Left ventricle myocardium inferior (tissue), 1 donor: ENCODE measurements at places on chromosomes 7 and 10. TPM values are rescaled to one million over a fixed set of nuclear protein-coding genes. Genes with fewer than 3 reads are reported as not detected.
A peak's percentile ranks its signal among the peaks of the same experiment; 100 is the strongest.

The UCN3 gene
- not detected for total RNA-seq

The EXOC6 gene
- 17.2 TPM for total RNA-seq

- H3K27me3 ChIP-seq, result no peaks in the 10 kb centered on the region
- no peak overlapping the region for H3K27ac ChIP-seq
- DNase-seq, result no peak
- H3K36me3 ChIP-seq, result no peaks in the 10 kb centered on the region
- H3K4me3 ChIP-seq, result no peak overlapping the region
These were observed 195.3 kb downstream of the PHTF2 start for GRCh38 chr7:77993838-77994237.

- H3K27ac ChIP-seq, result peak overlapping the region; percentile 72
- no peaks in the 10 kb centered on the region for H3K27me3 ChIP-seq
- peak; percentile 70 for DNase-seq
- H3K36me3 ChIP-seq, result no peaks in the 10 kb centered on the region
These were observed 257.0 kb upstream of the ZNF32 start for GRCh38 chr10:43905512-43906236.

DNA sequence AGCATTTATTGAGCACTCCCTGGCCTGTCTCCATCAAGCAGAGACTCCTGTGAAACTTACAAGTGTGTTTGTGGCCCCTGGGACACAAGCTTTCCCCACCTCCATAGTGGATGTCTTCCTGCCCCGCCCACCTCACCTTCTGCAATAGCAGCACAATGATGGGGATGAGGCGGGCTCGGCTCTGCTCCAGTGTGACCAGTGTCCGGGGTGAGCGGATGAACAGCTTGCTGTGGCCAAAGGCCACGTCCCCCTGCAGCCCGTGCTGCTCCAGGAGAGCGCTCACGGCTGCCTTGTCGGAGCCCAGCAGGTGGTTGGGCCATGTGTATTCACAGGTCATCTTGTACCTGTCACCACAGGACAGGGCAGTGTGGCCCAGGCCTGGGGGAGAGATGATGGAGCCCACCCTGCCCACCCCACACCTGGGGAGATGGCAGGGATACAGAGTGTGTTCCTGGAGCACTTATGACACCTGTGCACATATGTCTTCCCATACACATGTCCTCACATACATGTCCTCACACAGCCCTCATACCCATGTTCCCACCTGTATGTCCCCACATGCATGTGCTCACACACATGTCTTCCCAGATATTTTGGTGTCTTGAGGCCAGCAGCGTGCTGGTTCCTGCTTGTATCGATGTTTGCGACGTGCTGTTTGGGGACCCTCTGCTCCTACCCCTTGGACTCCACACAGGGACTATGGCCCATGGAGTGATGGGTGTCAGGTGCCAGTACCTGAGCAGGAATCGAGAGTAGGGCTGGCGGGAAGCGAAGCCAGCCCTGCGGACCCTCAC is 12.7 kb downstream of the MYO1G start:
- H3K4me3 ChIP-seq, result no peak overlapping the region
- H3K36me3 ChIP-seq, result no peaks in the 10 kb centered on the region
- DNase-seq, result no peak
- H3K4me1 ChIP-seq, result peaks cover 12% of the 10 kb centered on the region

DNA sequence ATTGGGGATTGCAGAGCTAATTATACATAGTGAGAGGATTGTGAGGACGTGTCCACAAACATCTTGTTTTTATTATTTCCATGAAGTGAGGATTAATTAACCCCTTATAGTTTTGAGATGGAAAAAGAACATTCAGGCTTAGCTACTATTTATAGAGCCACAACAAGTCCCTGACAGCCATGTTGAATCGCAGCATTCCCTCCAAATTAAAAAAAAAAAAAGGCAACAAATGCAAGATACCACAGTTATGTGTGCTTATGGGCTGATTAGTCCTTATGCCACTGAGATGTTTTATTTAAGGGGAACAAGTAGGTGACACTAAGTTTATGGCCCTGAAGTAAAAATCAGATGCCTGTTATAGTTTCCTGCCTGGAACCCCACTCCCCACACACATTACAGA is 350.3 kb downstream of the GPAM start:
- no peaks in the 10 kb centered on the region for H3K36me3 ChIP-seq
- H3K4me1 ChIP-seq, result no peaks in the 10 kb centered on the region
- DNase-seq, result no peak

- H3K36me3 ChIP-seq, result no peaks in the 10 kb centered on the region
- no peak for DNase-seq
These were observed 244.5 kb downstream of the ITGB1 start for GRCh38 chr10:32713560-32713959.

- H3K27ac ChIP-seq, result no peak overlapping the region
- peaks cover 55% of the 10 kb centered on the region for H3K27me3 ChIP-seq
- H3K36me3 ChIP-seq, result no peaks in the 10 kb centered on the region
- DNase-seq, result no peak
- H3K4me1 ChIP-seq, result peaks cover 18% of the 10 kb centered on the region
- H3K4me3 ChIP-seq, result no peak overlapping the region
These were observed 87.3 kb upstream of the INSIG1 start for GRCh38 chr7:155210356-155210755.

- no peaks in the 10 kb centered on the region for H3K36me3 ChIP-seq
- H3K4me1 ChIP-seq, result peaks cover under 1% of the 10 kb centered on the region
- no peaks in the 10 kb centered on the region for H3K27me3 ChIP-seq
- no peak overlapping the region for H3K27ac ChIP-seq
- no peak overlapping the region for H3K4me3 ChIP-seq
These were observed 132.6 kb downstream of the USP6NL start for GRCh38 chr10:11478807-11479206.

The GDF2 gene
- not detected for total RNA-seq

DNA sequence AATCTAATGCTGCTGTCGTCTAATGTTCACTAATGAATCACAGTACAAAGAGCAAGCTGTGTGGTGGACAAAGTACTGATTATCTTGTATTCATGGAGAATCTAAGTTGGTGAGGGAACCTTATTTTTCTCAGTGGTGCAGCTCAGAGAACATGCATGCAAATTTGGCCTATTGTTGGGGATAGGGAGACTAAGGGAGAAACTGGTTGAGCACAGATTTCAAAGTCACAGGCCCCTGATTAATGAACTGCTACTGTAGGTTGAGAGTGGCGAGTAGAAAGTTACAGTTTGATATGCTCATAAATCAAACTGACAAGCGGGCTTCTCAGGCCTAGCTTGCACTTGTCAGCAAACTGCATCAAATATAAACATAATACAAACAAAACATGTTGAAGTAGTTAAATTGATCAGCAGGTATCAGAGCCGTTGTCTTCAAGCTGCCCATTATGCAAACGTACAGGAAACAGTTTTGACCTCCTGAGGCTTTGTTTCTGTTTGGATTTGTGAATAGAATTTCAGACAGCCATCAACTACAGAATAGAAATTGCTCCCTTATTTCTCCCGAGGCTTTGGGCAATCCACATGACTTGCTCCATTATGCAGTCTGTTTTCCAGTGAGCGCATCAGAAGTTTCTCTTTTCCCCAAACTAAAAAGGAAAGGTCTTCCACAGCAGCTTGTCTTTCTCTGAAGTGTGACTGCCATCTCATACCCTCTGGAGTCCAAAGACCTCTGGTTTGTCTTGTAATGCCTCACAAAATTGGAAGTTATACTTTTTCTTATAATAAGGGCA is 215.8 kb downstream of the FOXP2 start:
- no peaks in the 10 kb centered on the region for H3K4me1 ChIP-seq
- no peak for DNase-seq
- H3K36me3 ChIP-seq, result no peaks in the 10 kb centered on the region
- no peak overlapping the region for H3K27ac ChIP-seq
- no peak overlapping the region for H3K4me3 ChIP-seq
- H3K27me3 ChIP-seq, result no peaks in the 10 kb centered on the region

The DCLRE1A gene
- 5.1 TPM for total RNA-seq

The NKX6-2 gene
- total RNA-seq, result not detected

The SEC31B gene
- 8.8 TPM for total RNA-seq

The SFRP4 gene
- total RNA-seq, result 2.1 TPM

The HDAC9 gene
- total RNA-seq, result 39.6 TPM

DNA sequence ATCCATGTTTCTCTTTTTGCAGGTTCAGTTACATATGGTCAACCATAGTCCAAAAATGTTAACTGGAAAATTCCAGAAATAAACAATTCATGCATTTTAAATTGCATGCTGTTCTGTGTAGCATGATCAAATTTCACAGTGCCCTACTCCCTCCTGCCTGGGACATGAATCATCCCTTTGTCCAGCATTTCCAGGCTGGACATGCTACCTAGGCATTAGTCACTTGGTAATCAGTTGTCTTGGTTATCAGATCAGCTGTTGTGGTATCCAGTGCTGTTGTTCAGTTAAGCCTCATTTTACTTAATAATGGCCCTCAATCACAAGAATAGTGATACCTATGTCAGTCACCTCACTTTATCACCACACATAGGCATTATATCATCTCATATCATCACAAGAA is 7.3 kb upstream of the PNLIP start:
- no peak for DNase-seq
- H3K27ac ChIP-seq, result no peak overlapping the region

DNA sequence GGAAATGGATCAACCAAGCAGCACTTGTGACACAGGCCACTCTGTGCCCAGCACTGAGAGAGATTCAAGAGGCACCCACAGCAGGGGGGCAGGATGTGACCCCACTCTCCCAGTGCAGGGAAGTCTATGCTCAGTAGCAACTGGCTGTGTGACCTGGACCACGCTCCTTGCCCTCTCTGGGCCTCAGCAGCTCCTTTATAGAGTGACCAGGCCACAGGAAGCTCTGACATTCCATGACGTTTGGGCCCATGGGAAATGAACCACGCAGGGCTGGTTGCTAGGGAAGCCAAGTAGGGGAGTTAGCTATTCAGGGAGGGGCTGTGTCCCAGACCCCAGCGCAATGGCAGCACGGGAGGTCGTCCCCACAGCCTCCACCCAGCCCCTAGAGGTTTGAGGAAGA is 232.6 kb downstream of the USP6NL start:
- DNase-seq, result peak; percentile 32
- no peak overlapping the region for H3K4me3 ChIP-seq
- H3K27ac ChIP-seq, result no peak overlapping the region
- H3K27me3 ChIP-seq, result peaks cover 14% of the 10 kb centered on the region
- H3K36me3 ChIP-seq, result no peaks in the 10 kb centered on the region

The CHAT gene
- total RNA-seq, result not detected

DNA sequence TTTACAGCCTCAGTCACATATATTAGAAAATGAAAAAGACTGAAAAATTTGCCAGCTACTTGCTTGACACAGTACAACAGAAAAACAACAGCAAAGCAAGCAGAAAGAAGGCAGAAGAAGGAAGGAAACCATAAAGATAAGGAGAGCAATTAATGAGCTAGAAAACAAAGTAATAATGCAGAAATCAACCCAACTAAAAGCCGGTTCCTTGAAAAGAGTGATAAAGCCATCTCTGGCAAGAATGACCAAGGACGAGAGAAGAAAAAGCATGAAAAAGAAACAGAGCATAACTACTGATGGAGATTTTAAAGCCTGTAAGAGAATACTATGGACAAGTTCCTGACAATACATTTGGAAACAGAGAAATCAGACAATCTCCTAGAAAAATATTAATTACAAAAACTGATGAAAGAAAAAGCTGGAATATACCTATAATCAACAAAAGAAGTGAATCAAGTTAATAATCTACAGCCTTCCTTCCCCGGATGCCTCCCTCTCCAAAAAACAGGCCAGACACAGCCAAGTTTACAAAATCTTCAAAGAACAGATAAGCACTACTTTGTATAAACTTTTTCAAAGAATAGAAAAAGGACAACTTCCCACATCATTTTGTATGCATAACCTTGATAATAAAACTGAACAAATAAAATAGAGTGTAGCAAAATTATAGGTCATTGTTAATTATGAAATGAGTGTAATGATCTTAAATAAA is 204.0 kb downstream of the BAMBI start:
- no peak overlapping the region for H3K27ac ChIP-seq
- peaks cover 20% of the 10 kb centered on the region for H3K4me1 ChIP-seq
- no peak for DNase-seq
- no peaks in the 10 kb centered on the region for H3K27me3 ChIP-seq
- no peak overlapping the region for H3K4me3 ChIP-seq

- no peaks in the 10 kb centered on the region for H3K4me1 ChIP-seq
- no peak overlapping the region for H3K4me3 ChIP-seq
- no peak for DNase-seq
- H3K27me3 ChIP-seq, result peaks cover 2% of the 10 kb centered on the region
These were observed 71.4 kb downstream of the SEC61G start for GRCh38 chr7:54687462-54688212.

The FAM25A gene
- not detected for total RNA-seq

DNA sequence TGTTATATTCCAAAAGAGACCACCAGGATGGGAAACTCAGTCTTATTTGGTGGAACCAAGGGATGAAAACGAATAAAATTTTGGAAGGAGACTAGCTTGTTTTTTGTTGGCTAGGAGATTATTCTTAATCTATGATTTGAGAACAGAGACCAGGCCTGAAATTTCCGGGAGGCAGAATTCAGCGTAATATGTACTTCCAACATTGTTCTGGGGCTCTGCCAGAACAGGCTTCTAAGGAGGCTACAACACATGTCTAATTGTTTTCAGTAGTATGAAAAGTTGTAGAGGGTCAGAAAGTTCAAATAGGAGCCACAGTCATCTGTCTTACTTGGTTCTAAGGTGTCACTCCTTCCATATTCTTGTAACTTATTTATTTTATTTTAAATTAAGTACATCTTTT is 1.7 kb downstream of the DDX21 start:
- H3K27me3 ChIP-seq, result no peaks in the 10 kb centered on the region
- peaks cover 33% of the 10 kb centered on the region for H3K4me1 ChIP-seq
- H3K4me3 ChIP-seq, result peak overlapping the region; percentile 95

GRCh38 chr10:122019414-122019975 is 30.5 kb downstream of the TACC2 start:
- peak overlapping the region; percentile 48 for H3K4me3 ChIP-seq
- H3K27me3 ChIP-seq, result no peaks in the 10 kb centered on the region
- DNase-seq, result no peak

The ACTR1A gene
- 103 TPM for total RNA-seq

DNA sequence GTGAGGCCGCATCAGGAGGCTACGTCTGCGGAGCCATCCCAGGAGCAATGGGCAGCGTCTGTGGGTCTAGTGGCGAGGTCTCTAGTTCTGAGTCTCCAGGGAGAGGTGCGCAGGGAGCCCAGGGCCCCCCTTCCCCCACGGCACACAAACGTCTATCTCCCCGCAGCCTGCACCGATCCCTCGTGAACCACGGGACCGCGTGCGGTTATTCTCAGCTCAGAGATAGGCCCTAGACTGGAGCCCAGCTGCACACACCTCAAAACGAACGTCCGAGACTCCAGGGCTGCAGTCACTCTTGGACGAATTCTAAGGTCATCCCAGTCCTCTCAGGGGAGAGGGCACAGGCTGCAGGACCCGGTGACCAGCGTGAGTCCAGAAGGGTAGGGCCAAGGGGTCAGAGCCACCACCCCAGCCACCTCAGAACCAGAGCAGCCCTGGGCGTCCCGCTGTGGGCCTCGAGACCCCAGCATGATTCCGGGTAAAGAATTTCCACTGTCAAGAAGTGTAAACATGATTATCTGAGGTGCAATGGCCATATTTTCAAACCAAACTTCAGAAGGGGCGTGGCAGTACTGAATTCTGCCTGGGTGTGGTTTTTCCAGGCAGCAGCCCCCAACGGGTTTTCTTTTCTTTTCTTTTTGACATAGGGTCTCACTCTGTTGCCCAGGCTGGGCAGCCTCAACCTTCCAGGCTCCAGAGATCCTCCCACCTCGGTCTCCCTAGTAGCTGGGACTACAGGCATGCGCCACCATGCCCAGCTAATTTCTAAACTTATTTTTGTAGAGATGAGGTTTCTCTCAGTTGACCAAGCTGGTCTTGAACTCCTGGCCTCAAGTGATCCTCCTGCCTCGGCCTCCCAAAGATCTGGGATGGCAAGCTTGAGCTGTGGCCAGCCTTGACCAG is 57.5 kb downstream of the PWWP2B start:
- peaks cover 25% of the 10 kb centered on the region for H3K4me1 ChIP-seq
- DNase-seq, result no peak
- no peak overlapping the region for H3K27ac ChIP-seq

The ADRA2A gene
- total RNA-seq, result 0.27 TPM

The UPK3B gene
- 0.49 TPM for total RNA-seq

The TMEM176A gene
- 18.5 TPM for total RNA-seq

The GPR146 gene
- 29.8 TPM for total RNA-seq
